ENCODE measurements at places on chromosomes 1 and 21.

DNA sequence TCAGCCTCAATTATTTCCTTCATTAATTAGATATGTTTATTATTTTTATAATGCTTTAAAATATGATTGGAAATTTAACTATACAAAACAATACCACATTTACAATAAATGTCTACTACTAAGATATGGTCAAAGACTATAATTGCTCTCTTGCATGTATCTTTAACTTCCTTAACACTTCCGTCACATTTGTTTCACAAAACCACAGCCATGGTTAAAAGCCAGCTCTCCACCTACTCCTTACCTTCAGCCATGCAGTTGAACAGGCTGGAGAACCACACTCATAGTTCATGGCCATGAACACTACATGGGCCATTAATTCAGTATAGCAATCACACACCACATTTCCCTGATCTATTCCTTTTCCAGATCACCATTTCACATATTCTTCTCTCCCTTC, 72.2 kb downstream of the NME7 start:
- DNase-seq: no peak

DNA sequence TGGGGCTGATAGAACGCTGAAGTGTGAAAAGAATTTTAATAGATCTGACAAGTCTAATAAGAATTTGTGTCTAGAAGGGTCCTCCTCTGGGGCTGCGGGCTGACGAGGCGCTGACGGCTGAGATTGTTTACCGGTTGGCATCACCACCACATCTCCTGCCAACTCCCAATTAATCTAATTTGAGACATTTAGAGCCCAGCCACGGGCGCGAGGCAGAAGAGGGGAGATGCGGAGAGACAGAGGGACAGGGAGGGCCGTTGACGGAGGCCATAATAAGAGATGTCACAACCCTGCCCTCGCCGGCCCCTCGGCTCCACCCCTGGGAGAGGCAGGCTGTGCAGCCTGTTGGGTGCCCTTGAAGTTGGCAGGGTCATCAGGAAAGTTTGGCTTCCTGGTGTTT, 109.3 kb downstream of the PAX7 start:
- DNase-seq: no peak

DNA sequence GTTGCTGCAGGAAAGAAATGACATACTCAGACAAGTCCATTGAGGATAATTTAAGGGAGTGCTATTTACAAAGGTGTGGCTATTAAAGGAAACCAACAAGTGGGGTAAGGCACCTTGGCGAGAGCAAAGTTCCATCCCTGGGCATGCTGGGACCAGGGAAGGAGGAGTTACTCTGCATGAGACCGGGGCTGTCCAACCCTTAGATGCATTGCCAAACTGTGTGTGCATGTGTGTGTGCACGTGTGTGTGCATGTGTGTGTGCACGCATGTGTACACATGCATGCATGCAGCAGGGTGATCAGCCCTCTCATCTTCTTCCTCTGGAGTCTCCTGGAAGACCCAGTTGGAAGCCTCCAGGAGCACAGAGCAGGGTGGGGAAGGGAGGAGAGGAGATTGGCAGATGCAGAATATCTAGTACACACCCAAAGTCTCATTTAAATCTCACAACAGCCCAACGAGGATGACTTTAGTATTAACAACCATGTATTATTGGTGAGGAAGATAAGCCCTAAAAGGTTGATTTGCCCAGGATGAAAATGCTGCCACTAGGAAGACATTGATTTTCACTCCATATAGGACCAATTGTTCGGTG, 72.2 kb upstream of the CD34 start:
- no peak for DNase-seq

- DNase-seq: no peak
Measured at GRCh38 chr1:211616231-211616964, 37.4 kb upstream of the SLC30A1 start.

DNA sequence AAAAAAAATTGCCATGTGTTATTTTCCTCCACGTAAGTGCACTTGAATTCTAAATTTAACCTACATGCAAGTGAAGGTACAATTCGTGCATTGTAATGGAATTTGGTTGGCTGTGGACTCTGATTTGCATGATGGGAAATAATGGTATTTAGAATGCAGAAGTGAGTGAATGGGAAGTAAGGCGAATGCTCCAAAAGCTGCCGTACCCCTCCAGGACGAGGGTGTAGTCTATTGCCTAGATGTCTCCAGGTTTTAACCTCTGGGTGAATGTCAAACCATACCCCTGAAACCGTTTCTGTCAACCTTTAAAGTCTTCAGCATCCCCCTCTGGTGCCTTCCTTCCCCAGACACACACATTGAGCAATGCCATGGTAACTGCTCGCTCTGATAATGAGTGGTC, 44.5 kb downstream of the KIAA0040 start:
- no peak for DNase-seq

- DNase-seq: no peak
Measured at GRCh38 chr1:226655251-226656163, 83.6 kb downstream of the ITPKB start.

- no peak for DNase-seq
Measured at GRCh38 chr1:244861683-244862082, 2.7 kb downstream of the HNRNPU start.

GRCh38 chr1:35590476-35591040, 17.4 kb downstream of the TFAP2E start:
- DNase-seq: no peak

Measured in CD4-positive, alpha-beta T cell treated with Interleukin-2 at 100 ng/mL for 4 hours (primary cell).